ENCODE measurements at places on chromosomes 2 and 18. TPM values are rescaled to one million over a fixed set of nuclear protein-coding genes. Genes with fewer than 3 reads are reported as not detected.

GRCh38 chr2:19868701-19869580 is 32.8 kb downstream of the TTC32 start:
- no peak for DNase-seq
- H3K36me3 ChIP-seq, result no peaks in the 10 kb centered on the region
- H3K4me1 ChIP-seq, result peaks cover under 1% of the 10 kb centered on the region
- no peak overlapping the region for H3K27ac ChIP-seq
- no peaks in the 10 kb centered on the region for H3K27me3 ChIP-seq
- peak overlapping the region; percentile 66 for H3K4me3 ChIP-seq

DNA sequence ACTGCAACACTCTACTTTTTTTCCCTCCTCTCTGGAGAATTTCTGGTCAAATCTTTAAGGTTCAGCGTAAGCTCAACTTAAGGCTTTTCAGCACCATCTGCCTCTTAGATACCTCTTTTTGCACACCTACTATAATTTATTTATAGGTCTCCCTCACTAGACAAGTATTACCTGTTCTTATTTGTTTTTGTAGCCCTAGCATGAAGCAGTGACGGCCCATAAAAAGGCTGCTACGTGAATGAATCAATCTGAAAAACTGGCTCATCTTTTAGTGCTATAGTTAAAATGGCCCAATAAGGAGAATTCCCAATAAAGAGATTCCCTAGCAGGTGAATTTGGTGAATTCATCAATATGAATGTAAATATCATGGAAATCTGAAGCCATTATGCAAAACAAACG is 6.5 kb downstream of the RNF149 start:
- H3K4me3 ChIP-seq, result no peak overlapping the region
- no peak for DNase-seq
- peaks cover 3% of the 10 kb centered on the region for H3K4me1 ChIP-seq
- H3K36me3 ChIP-seq, result peaks cover 3% of the 10 kb centered on the region
- no peaks in the 10 kb centered on the region for H3K27me3 ChIP-seq
- no peak overlapping the region for H3K27ac ChIP-seq

DNA sequence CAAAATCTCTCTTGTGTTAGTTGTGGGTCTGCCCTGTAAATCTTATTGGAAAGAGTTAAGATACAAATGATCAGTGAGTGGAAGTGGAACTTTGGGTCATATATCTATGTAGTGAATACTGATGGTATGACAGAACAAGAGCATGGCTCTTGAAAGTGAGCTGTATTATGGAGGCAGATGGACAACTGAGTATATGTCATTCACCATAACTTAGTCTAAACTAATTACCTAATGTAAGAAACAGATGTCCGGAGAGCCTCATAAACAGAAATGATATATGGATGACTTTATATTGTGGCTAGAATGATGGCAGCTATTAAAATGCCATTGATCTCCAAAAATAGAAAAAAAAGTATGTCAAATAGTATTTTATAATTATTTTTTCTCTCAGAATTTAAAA is 72.4 kb downstream of the FASTKD2 start:
- DNase-seq, result no peak
- H3K4me1 ChIP-seq, result no peaks in the 10 kb centered on the region
- H3K36me3 ChIP-seq, result no peaks in the 10 kb centered on the region
- H3K27me3 ChIP-seq, result no peaks in the 10 kb centered on the region
- H3K4me3 ChIP-seq, result no peak overlapping the region
- H3K27ac ChIP-seq, result no peak overlapping the region

DNA sequence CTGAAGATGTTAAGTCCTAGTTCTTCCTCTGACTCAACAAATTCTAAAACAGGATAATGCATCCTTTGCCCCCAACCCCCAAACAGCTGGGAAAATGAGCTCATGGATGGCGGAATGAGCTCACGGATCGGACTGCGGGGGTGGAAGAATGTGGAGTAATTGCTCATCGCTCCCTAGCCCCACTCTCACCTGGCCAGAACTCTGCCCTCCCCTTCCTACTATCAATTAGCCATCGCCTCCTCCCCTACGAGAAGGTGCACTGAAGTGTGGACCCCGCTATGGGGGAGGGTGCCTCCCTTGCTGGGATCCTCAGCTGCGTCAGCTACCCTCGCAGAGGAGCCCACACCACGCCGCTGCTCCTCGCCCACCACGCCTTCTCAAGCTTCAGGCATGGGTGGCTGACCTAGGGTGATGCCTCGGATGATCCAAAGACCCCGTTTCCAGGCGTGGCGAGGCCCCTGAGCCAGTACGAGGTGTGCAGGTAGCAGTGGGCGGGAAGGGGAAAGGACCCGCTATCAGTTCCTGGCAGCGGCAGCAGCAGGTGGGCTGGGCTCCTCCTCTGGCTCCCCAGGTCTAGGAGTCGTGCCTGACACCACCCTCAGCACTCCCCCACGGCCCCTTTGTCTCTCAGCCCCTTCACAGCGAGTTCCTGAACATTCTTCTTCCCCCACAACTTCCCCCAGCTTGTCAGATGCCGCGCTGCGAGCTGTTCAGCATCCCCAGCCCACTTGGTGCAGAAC is 82.1 kb upstream of the POMC start:
- DNase-seq, result no peak
- H3K4me1 ChIP-seq, result peaks cover 12% of the 10 kb centered on the region
- H3K27me3 ChIP-seq, result no peaks in the 10 kb centered on the region
- no peak overlapping the region for H3K27ac ChIP-seq

- no peaks in the 10 kb centered on the region for H3K36me3 ChIP-seq
- H3K27ac ChIP-seq, result no peak overlapping the region
- H3K4me3 ChIP-seq, result no peak overlapping the region
- no peaks in the 10 kb centered on the region for H3K27me3 ChIP-seq
- H3K4me1 ChIP-seq, result no peaks in the 10 kb centered on the region
These were observed 7.6 kb downstream of the GPR45 start for GRCh38 chr2:105249181-105249580.

- DNase-seq, result no peak
- no peaks in the 10 kb centered on the region for H3K36me3 ChIP-seq
- H3K27me3 ChIP-seq, result no peaks in the 10 kb centered on the region
- no peaks in the 10 kb centered on the region for H3K4me1 ChIP-seq
These were observed 111.5 kb upstream of the LGALSL start for GRCh38 chr2:64342195-64343099.

GRCh38 chr2:175734686-175735085 is 267.4 kb downstream of the LNPK start:
- H3K36me3 ChIP-seq, result no peaks in the 10 kb centered on the region
- no peak overlapping the region for H3K27ac ChIP-seq
- DNase-seq, result no peak
- H3K27me3 ChIP-seq, result no peaks in the 10 kb centered on the region
- H3K4me3 ChIP-seq, result no peak overlapping the region
- no peaks in the 10 kb centered on the region for H3K4me1 ChIP-seq

IFIH1 gene
- total RNA-seq, result 11.8 TPM

Measured in ascending aorta (tissue), 2 donors.